ENCODE measurements at places on chromosomes 6 and 20.

DNA sequence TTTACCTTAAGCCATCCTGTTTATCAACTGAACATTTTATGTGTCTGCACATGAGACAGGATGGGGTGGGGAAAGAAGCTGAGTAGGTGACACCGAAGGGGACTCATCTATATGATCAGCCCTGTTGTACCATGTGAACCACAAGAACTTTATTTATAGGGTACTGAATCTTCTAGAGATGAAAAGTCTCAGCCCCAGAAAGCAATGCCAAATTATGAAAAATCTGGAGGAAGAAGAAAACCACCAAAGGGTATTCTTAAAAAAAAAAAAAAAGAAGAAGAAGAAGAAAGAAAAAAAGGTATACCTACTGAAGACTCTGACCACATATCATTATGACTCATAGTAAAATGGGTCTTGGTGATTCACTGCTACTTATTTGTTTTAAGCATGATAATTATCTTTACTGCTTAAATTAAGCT lies 39.8 kb upstream of the HBS1L start:
- DNase-seq, result peak; percentile 50

GRCh38 chr6:116373940-116374339 lies 3.2 kb downstream of the DSE start:
- no peak for DNase-seq

DNA sequence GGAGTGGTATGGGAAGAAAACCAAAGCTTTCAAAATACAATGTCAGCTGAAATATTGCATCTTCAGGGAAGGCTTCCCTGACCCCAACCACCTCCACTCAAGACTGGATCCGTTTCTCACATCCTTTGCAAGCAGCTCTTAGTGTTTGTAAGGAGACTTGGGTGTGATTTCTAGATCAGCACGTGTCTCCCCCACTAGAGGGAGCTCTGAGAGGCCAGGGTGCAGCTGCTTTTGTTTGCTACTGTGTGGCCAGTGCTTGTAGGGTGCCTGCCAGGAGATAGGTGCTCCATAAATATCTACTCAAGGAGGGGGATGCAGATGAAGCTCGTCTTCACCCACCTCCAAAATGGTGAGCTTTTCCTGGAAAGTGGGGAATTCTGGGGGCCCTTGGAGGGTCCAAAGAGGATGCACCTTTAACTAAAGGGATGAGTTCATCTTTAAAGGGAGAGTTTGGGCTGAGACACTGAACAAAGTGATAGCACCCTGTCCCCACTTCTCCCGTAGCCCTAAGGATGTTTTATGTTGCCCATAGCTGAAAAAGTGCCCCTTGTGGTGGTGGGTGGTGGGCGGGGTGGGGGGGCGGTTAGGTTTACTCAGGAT lies 52.6 kb upstream of the MAFB start:
- peak; percentile 5 for DNase-seq

DNA sequence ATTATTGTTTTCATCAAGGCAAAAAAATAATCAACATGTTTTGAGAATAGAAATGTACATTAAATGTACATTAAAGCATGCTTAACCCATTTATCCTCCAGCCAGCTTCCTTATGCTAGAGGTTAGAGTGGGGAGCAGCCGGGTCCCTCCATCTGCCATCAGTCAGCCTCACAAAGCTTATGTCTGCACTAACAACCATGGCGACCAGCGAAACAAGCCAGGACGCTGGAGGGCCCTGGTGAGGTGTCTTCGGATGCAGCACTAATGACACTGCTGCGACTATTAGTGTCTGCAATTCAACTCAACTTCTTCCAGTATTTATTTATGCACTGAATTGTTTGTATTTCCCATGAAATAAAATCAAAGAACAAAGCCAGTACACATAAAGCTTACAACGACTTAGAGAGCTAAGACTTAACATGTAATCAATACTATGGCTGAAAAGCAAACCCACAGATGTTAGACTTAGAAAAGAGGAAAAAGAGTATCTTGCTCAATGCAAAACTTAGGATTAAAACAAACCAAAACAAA lies 6.8 kb downstream of the CLDN20 start:
- DNase-seq, result no peak

GRCh38 chr6:19835605-19836004 lies 1.6 kb upstream of the ID4 start:
- no peak for DNase-seq

- DNase-seq, result no peak
Measured at GRCh38 chr20:19750101-19750606, 7.9 kb upstream of the RIN2 start.

DNA sequence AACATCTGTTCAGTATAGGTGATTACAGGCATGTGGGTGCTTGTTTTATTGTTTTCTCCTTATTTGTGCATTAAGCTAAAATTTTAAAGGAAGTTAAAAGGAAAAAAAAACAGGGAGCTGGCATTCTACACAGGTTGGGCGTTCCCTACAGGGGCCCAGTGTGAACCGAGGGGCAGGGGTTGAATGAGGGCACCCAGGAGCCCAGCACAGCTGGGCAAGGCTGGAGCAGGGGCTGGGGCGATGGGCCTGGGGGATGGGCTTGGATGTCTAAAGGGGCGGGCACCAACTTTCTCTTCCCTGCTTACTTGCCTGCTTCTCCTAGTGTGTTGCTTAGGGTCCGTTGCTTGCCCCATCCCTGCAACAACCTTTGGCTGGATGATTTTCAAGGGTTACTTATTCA lies 230.2 kb upstream of the RNF24 start:
- no peak for DNase-seq

GRCh38 chr6:122809001-122809400 lies 19.9 kb downstream of the SMPDL3A start:
- no peak for DNase-seq

- DNase-seq, result no peak
Measured at GRCh38 chr6:137689377-137689776, 177.7 kb upstream of the TNFAIP3 start.

- DNase-seq, result no peak
Measured at GRCh38 chr20:4567170-4567569, 154.5 kb upstream of the PRND start.

DNA sequence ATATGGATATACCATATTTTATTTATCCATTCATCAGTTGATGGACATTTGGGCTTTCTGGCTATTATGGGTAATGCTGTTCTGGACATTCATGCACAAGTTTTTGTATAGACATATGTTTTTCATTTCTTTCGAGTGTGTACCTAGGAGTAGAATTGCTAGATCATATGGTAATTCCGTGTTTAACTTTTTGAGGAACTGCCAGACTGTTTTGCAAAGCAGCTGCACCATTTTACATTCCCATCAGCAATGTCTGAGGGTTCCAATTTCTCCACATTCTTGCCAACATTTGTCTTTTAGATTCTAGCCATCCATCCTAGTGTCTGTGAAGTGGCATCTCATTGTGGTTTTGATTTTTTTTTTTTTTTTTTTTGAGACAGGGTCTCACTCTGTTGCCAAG lies 20.8 kb downstream of the SRC start:
- DNase-seq, result no peak

- DNase-seq, result no peak
Measured at GRCh38 chr6:43579171-43579570, 3.2 kb downstream of the POLH start.

- no peak for DNase-seq
Measured at GRCh38 chr6:14207448-14207847, 89.9 kb downstream of the CD83 start.

- DNase-seq, result no peak
Measured at GRCh38 chr6:103122766-103123601, 1729.5 kb downstream of the GRIK2 start.

GRCh38 chr6:137588472-137588871 lies 94.3 kb upstream of the OLIG3 start:
- DNase-seq, result no peak

GRCh38 chr6:39911513-39912125 lies 22.6 kb downstream of the MOCS1 start:
- DNase-seq, result no peak

DNA sequence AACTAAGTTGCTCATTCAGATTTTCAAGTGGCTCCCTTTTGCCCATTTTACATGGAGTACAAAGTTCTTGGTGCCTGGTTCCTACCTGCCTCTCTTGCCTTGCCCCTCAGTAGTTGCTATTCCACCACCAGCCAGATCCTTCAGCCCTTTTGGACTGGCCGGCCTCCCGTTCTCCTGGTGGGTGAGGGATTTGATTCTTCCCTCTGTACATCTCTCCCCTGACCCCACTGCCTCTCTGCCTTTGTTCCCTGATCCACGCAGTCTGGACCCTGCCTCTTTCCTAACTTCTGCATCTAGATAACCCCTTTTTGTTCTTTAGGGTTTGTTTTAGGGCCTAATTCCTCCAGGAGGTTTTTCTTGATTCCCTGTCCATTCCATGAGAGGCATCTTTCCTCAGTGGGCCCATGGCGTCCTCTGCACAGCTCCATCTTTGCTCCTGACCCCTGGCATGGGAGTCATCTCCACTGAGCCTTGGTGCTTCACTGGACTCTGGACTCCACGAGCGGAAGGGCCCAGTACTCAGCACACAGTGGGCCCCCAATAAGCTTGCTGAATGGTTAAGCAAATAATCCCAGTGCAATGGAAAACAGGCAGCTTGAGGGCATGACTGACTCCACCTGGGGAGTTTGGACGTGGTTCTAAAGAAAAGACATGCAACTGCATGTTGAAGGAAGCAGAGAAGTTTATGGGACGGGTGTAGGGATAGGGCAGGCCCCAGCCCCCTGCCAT lies 309.3 kb upstream of the SUPT3H start:
- DNase-seq, result no peak

GRCh38 chr6:37679539-37680476 lies 17.9 kb downstream of the MDGA1 start:
- no peak for DNase-seq

GRCh38 chr6:163826629-163827028 lies 412.1 kb downstream of the QKI start:
- DNase-seq, result no peak

DNA sequence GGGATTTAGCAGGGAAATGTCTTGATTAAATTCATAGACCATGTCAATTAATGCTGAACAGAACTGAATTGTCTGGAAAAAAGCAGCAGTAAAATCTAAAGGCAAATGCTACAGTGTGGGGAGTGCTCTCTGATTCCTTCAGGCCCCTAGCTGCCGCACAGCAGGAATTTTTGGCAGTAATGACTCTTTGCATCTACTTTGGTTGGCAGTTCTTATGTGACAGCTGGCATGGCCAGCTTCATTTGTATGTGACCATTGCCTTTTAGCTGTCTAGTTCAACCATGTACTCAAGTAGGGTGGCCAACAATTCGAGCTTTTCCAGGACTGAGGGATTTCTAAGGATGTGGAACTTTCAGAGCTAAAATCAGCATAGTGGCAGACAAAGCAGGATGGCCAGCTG lies 499.1 kb upstream of the MAN1A1 start:
- no peak for DNase-seq

GRCh38 chr20:41734506-41734945 lies 116.3 kb upstream of the CHD6 start:
- DNase-seq, result peak; percentile 6

DNA sequence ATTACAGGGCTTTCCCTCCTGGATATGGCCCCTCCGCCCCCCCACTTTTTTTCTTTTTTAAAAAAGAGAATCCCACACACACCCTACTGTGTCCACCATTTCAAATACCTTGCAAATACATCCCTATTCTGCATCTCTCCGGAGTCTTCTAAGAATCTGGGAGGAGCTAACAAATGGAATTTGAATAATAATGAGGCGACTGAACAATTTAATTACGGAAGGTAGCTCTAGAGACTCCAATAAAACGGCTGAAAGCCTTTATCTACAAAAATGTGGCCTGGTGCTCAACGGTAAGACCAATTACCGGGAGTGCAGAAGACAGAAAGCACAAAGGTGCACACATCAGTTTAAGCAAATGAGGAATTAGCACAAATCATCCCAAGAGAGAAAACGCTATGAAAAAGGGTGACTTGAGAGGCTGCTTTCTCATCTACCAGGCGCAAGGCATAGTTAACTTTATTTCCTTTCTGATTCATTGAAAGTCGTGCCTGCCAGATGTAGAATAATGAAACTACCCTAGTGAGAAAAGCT lies 1.8 kb downstream of the RRAGD start:
- DNase-seq, result no peak

GRCh38 chr6:149963212-149963461 lies 606 bp upstream of the ULBP1 start:
- DNase-seq, result peak; percentile 36

DNA sequence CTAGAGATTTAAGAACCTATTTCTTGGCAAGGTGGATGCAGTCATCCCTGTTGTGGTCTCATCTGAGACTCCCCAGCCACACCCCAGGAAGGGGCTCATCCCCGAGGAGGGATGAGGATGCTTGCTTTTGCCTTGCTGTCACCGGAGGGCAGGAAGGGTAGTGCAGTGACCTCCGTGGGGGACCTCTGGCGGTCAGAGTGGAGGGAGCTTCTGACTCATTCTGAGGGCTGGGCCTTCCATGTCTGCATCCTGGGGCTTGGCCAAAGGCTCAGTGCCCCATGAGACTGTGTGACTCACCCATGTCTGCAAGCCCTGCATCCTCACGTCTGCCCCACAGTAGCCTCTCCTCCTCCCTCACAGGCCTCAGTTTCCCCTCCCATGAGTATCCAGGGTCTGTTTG lies 38.7 kb downstream of the UQCC2 start:
- no peak for DNase-seq

DNA sequence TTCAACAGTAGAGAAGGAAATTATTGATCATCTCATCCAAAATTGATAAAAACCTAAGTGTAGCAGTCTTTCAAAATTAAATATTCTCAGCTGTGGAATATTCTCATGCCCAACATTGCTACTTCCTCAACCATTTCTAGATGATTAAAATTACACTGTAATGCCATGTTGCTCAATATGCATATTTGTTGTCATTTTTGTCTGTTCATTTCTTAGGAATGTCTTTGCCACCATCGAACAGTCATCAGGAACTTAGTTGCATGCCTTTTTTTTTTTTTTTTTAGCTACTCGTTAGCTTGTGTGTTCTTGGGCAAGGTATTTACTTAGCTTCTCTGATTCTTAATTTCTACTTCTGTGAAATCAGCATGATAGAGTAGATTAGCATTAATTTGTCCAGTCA lies 188.6 kb downstream of the DTNBP1 start:
- DNase-seq, result no peak

GRCh38 chr6:45394586-45395095 lies 16.9 kb upstream of the SUPT3H start:
- DNase-seq, result no peak

DNA sequence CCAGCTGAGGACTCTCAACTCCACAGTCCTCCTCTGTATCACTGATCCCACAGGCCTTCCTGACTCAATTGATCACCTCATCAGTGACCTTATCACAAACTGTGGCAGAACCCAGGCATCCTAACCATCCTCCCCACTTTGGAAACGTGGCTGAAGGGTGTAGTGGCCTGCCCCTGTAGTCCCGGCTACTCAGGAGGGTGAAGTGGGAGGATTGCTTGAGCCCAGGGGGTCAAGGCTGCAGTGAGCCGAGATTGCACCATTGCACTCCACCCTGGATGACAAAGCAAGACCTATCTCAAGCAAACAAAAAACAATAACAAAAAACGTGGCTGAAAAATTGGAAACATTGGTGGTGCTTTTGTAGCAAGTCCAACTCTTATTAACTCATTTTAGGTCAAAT lies 203.4 kb upstream of the ZNF217 start:
- DNase-seq, result no peak

- DNase-seq, result no peak
Measured at GRCh38 chr6:119586250-119586882, 236.8 kb upstream of the MAN1A1 start.
